ENCODE measurements at places on chromosomes 5 and 9.

- DNase-seq, result no peak
These were observed 300 bp upstream of the SVEP1 start for GRCh38 chr9:110579862-110580219.

- no peak for DNase-seq
These were observed 294.1 kb upstream of the CD180 start for GRCh38 chr5:67490543-67491321.

- peak; percentile 93 for DNase-seq
These were observed 278.6 kb downstream of the SPOCK1 start for GRCh38 chr5:137220523-137220927.

DNA sequence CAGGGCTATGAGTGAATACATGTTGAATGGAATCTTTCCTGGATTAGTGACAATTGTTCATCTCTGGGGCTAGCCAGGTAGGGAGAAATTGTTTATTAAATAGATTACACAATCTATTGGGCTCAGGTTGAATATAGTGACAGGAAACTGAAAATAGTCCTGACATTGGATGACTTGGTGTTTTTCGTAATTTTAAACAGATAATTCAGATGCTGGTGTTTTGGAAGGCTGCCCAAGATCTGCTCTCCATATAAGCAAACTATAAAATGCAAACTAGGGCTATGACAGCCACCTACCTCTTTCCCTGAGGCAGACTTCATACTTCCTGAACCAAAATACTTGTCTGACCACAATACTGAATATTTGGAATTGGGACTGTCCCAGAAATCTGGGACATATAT is 99.1 kb downstream of the ENC1 start:
- DNase-seq, result no peak

GRCh38 chr5:171335616-171336015 is 26.6 kb downstream of the TLX3 start:
- no peak for DNase-seq

DNA sequence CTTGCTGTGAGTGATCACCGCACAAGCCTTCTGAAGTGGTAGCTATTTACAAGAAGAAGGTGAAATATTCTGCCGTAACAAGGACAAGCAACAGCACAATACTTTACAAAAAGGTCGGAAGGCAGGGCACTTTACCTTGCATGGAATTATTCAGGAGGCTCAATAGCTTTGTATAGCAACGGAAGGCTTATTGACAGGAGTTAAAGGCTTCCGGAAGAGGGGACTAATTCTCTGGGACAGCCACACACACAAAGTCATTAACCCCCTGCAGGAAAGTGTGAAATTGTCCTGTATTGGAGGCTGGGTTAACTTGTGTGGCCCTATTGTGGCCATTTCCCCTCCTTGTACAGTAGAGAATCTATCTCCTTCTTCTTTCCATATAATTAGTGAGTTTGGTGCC is 199.3 kb upstream of the SEMA6A start:
- no peak for DNase-seq

GRCh38 chr9:120761006-120761405 is 32.2 kb downstream of the FBXW2 start:
- no peak for DNase-seq

- no peak for DNase-seq
These were observed at the start of gene ADGRD2 for GRCh38 chr9:124450241-124450924. Gene ADGRD2, plus strand, starts transcription at chr9:124450451. Its CDS starts 1,216 bp downstream, at chr9:124451667.
